ENCODE measurements at places on chromosomes 7 and 10.

GRCh38 chr7:135150072-135150782, 2.4 kb downstream of the TMEM140 start:
- DNase-seq = no peak

DNA sequence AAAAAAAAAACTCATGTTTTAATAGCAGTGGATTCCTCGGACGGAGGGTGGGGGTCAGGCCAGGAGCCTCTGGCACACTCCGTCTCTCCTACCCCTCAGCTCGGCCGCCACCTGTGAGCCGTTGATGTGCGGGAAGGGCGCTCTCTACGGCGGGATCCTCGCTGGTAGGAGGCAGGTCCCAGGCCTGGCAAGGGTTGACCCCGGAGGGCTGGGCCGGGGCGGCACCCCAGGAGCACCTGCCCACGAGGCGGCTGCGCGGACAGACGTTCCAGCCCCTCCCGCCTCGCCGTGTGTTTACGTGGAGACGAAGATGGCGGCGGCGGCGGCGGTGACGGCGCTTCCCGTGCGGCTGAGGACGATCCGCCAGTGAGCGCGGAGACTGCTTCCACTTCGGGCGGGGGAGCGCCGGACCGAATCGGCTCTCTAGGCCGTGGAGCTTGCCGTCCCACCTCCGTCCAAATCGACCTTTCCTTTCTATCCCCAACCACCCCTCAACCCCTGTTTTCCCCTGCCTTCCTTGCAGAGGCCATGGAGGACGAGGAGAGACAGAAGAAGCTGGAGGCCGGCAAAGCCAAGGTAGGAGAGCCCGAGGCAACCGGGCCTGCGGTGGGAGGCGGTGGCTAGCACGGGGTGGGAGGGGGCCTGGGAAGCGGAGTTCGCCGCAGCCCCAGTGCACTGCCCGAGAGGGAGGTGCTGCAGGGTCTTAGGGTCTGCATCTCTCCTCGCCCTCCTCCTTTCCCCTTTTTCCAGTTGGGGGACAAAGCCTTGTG, at the start of gene AKAP9:
Gene AKAP9 (plus strand): TSS at position 291 of the 770 bp plus-strand sequence. CDS start 238 bp downstream, at position 529.
- peak; percentile 64 for DNase-seq

GRCh38 chr7:66837007-66837406, 84.0 kb upstream of the TMEM248 start:
- DNase-seq = no peak

GRCh38 chr7:35652124-35652523, 42.8 kb downstream of the HERPUD2 start:
- no peak for DNase-seq

GRCh38 chr10:32017044-32017443, 39.2 kb downstream of the KIF5B start:
- no peak for DNase-seq

- peak; percentile 63 for DNase-seq
Observed at GRCh38 chr7:55132890-55133551, 114.2 kb downstream of the EGFR start.

GRCh38 chr7:6022707-6023106, 8.5 kb upstream of the ANKRD61 start:
- no peak for DNase-seq

DNA sequence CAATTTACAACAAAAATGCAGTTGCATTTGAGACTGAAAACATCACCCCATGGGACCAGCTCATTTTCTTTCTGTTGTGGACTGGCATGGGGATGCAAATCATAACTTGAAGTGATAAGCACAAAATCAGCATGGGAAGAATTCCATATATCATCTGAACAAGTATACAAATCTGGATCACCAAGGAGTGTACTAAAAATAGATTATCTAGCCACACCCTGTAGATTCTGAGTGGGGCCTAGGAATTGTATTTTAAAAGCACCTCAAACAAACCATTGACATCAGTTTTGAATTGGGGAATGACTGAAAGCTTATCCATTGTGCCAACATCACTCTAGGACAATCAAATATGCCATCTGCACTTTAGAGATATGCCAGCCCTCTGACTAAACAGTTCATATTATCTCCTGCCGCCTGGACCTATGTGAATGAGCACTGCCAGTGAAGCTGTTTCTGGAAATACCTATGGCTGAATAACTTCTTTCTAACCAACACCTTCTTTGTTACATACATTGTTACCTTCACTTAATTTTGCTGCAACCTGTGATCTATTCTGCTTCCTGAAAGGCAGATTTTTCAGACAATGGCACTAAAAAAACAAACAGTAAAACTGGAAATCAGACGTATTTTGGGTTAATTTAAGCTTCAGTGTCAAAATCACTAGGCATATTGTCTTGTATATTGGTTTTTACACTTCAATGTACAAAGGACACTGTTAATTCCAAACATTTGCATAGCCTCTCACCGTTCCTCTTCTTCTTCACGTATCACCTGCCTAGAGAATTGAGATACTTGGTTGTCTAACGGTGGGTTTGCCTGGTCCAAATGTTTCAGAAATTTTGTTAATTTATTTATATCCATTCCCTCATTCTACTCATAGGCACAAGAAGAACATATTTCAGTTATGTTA, 42.4 kb upstream of the HGF start:
- DNase-seq = no peak

DNA sequence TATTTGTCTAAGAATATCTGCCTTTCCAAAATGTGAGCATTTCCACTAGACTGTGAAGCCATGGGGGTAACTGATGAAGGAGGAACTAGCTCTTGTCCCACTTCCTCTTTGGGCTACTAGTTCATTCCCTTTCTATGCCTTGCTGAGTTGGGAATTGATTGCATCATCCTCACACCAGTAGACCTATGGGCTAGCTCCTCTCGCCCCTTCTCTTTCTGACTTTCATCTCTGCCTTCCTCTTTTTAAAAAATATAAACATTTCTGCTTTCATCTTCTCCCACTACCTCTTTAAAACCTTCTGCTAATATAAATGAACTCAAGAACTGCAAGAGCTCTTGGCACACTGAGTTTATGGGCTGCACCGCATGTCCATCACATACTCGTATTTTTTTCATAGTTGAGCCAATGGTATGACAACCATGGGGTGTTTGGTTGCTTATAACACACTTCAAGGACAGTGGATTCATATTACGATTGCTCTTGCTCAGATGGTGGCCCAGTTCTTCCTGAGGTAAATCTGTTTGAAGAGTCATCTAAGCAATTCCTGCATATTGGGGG, 182.0 kb downstream of the REEP3 start:
- DNase-seq = no peak

GRCh38 chr7:124152859-124153692, 120.2 kb upstream of the TMEM229A start:
- peak; percentile 40 for DNase-seq

GRCh38 chr7:129947701-129948100, 5.1 kb downstream of the UBE2H start:
- no peak for DNase-seq

- DNase-seq = peak; percentile 33
Observed at GRCh38 chr7:4416396-4417056, 265.6 kb upstream of the FOXK1 start.

GRCh38 chr7:156935250-156935649, 14.3 kb upstream of the NOM1 start:
- no peak for DNase-seq

GRCh38 chr7:208816-209215, 16.4 kb downstream of the FAM20C start:
- no peak for DNase-seq

DNA sequence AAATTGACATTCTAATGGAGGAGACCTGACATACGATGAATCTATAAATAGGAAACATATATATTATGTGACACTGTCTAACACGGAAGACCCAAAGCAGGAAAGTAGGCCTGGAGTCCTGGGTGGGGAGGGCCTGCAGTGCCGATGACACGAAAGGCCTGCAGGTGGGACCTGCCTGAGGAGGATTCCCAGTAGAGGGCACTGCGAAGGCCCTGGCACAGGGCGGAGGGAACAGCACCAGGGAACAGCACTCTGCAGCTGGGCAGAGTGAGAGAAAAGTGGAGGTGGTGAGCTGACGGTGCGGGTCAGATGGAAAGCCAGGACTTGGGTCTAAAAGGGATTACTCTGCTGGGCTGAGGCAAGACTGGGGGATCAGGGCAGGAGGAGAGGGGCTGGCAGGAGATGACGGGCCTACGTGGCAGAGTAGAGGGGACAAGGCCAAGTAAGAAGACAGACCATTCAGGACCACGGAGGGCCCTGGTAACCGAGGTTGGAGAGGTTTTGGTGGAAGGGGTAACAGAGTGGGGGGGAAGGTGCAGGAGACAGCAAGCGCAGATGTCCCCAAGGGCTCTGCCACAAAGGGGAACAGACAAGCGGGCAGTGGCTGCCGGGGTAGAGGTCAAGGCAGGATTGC, 8.1 kb downstream of the ZNF746 start:
- DNase-seq = no peak

- DNase-seq = peak; percentile 2
Observed at GRCh38 chr10:96306516-96306915, 2.3 kb downstream of the DNTT start.

DNA sequence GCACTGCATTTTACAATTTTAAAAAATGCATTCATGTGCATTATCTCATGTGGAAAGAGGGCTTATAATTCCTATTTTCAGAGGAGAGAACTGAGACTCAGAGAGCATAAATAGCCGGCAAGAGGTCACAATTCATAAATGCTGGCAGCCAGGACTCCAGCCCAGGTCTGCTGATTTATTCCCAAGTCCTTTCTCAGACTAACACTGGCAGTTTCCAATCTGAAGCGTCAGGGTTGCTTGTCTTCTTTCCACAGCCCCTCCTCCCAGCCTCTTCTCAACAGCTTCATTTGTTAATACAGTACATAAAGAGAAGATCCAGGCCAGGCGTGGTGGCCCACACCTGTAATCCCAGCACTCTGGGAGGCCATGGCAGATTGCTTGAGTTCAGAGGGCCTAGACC, 108.9 kb downstream of the PARD3 start:
- DNase-seq = no peak

DNA sequence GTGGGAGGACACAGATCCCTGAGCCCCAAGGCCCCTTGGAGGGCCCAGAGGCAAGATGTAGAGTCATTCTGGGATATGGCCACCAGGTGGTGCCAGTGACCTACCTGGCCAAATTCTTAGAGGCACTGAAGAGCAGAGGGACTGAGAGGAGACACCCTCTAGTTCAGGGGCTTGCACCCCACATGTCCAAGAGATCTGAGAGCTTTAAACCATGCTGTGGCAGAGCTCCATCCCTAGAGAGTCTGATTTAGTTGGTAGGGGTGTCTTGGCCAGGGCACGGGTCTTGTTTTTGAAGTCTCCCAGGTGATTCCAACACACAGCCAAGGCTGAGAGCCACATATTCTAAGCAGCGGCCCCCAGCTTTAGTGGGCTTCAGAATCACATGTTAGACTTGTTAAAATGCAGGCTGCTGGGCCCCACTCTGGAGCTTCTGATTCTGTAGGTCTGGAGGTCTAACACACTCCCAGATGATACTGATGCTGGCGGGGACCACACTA, 52.5 kb downstream of the PRF1 start:
- DNase-seq = peak; percentile 27

- no peak for DNase-seq
Observed at GRCh38 chr10:27607591-27607990, 103.5 kb downstream of the RAB18 start.

DNA sequence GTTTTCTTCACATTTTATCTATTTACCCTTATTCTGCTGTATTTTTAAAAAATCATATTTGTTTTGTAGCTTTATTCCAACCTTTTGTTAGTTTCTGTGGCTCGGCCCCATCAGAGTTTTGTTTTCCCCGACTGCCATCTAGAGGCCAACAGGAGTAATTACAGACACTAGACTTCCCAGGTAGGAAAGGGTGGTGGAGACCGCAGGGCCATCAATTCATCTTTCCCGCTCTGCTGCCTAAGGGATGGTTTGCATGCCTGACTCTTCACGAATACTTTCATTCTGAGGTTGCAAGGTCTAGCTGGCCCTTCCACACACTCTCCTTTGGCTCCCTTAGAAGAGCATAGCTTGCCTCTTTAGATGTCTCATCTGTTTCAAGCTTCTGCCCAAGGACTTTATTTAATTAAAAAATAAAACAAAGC, 38.3 kb downstream of the LYZL2 start:
- peak; percentile 36 for DNase-seq

- no peak for DNase-seq
Observed at GRCh38 chr7:98802088-98802780, 67.6 kb downstream of the TMEM130 start.

- no peak for DNase-seq
Observed at GRCh38 chr7:105773030-105773460, 103.4 kb downstream of the ATXN7L1 start.

- DNase-seq = no peak
Observed at GRCh38 chr7:106646256-106646655, 14.7 kb downstream of the CCDC71L start.

DNA sequence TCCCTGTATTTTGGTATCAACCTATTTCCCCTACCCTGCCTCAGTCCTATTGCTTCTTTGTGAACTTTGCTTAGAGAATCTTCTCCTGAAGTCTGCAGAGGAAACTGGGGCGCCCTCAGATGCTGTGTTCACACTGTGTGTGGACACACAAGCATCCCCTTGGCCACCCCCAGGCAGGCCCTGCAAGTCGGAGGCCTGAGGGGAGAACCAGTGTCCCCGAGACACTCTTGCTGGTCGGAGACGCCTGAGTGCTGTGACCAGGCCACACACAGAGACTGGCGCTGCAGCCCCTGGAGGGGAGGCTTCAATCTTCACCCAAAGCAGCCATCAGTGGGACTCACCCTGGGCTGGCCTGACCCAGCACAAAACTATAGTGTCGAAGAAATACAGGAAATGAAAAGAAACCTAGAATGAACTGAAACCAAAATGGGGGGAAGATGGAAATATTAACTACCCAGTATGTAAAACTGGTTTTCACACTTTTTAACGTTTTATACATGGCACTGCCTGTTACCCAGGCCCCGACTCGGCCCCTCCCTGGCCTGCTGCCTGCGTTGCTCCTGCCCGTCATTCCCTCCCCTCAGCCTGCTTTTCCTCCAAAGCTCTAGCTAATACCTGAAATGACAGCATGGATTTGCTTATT, 48.4 kb upstream of the FAM20C start:
- no peak for DNase-seq

- no peak for DNase-seq
Observed at GRCh38 chr7:134535272-134535918, 8.0 kb downstream of the AKR1B10 start.
